ENCODE measurements at places on chromosomes 5 and 9.

DNA sequence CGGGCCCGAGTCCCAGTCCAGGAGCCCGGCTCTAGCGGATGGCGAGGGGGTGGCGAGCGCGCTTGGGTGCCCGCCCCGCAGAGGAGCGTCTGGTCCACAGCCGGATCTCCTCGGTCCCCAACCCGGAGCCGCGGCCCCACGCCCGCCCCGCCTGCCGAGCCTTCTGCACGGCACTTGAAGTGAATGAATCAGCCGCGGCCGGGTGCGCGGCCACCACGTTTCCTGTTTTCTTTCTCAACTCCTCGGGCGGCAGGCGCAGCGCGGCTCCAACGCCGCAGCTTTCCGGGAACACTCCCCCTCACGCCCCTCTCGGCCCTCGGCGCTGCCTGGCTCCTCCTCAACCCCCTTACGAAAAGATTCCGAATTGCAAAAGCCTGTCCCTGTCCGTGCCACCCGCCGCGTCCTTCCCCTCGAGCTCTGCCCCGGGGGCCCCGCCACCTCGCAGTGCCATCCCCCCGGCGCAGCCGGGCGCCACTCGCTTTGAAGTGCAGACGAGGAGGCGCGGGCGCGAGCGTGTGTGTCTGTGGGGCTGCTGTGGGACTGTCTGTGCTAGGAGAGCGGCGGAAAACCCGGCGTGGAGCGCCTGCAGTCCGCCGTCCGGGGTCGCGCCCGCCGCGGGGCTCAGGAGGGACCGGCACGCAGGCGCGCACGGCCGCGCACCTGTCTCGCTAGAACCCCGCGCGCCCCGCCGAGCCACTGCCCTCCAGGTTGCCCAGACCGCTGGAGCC is 456.6 kb downstream of the RAB3C start:
- DNase-seq, result peak; percentile 84

DNA sequence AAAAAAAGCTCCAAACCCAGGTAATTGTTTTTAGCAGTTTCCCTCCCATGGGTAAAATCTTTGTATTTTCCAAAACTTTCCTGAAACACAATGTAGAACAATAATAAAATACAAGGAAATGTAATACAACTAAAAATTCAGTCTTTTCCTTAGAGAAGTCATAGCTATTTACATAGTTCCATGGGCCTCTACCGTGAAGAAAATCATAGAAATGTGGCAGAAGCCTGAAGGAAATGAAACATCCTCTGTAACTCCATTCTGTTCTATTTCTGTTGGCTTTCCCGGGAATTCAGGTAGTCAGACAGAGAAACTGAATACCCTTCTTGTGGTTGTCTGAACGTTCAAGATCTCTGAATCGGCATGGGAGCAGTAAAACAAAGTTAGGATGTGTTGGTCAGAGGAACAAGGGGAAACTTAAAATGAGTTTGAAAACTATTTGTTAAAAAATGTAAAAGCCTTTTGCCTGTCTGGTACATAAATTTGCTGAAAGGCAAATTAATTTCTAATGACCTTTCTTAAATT is 202.4 kb upstream of the ZNF608 start:
- no peak for DNase-seq

- no peak for DNase-seq
Measured at GRCh38 chr5:178488696-178489095, 101.5 kb downstream of the COL23A1 start.

DNA sequence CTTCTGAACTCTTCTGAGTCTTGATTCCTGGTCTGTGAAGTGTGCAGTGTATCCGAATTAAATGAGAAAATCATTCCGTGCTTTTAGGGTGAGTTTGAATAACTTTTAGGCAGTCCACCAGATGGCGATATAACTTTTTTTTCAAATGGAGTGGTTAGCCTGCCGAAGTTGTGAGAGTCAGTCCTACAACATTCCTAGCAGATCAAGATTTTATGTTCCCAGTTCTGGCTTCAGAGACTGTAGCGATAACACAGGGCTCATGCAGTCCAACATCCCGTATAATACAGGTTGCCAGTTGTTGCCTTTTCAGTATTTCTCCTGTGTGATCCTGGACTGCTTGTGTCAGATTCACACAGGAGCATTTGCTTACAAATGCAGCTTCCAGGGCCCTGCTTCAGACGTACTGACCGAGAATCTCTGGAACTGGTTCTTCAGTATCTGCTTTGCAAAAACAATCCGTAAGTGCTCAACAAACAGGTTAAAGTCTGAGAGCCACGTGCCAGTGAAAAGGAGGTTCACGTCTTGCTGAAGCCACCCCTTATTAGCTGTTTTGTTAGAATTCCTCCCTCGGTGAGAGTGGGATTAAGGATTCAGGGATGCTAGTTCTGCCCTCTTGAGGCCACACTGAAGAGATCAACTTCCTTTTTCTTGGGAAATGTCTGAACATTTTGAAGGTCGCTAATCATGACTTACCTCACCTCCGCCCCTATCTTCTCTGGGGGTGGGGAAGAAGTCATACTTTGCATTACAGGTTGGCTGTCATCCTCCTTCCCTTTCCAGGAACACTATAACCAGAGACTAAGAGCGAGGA is 22.8 kb downstream of the SMIM3 start:
- peak; percentile 4 for DNase-seq

DNA sequence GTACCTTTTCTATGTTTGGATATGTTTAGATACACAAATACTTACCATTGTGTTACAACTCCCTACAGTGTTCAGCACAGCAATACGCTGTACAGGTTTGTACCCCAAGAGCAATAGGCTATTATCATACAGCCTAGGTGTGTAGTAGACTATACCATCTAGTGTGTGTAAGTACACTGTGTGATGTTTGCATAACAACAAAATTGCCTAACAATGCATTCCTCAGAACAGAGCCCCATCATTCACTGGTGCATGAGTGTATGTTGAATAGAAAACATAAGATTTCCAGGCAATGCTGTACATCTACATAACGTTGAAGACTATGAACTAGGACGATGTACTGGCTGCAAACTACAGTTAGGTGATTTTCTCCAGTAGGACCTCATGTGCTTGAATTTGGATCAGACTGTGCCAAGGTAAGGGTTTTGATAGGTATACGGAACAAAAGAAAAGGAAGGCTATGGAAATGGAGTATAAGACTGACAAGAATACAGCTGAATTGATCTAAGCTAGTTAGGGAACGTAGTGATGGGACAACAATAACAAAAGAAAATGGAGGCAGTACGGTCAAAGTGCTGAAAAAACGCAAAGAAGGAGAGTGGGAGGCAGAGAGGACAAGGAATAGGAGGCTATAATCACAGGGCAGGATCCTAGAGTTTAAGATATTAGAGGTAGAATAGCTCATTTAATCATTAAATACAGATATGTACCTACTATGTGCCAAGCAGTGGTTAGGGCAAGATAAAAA is 46.9 kb downstream of the FNIP1 start:
- no peak for DNase-seq

DNA sequence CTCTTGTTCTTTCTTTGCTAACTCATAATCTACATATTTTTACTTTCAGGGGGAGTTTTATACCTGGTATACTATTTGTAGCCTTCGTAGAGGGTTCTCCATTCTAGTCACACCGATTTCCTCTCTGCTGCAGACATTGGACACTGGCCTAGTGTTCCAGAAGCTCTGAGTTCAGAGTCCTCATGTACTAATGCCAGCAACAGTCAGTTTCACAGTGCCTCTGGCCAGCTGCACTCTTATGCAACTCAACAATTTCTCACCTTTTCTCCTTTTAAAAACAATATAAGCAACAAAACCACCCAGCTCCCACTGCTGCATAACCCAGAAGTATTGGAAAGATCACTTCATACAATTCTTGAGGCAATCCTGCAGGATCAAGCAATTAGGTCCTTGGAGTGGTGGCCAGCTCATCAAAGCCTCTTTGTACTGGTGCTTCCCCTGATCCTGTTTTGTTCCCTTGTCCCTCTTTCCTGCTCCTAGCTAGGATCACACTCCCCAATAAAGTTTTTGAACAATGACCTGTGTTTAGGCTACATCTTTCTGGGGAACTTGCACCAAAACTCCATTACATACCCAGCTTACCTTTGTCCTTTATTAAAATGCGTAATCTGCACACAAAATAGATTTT is 98.1 kb upstream of the TUT7 start:
- DNase-seq, result no peak

DNA sequence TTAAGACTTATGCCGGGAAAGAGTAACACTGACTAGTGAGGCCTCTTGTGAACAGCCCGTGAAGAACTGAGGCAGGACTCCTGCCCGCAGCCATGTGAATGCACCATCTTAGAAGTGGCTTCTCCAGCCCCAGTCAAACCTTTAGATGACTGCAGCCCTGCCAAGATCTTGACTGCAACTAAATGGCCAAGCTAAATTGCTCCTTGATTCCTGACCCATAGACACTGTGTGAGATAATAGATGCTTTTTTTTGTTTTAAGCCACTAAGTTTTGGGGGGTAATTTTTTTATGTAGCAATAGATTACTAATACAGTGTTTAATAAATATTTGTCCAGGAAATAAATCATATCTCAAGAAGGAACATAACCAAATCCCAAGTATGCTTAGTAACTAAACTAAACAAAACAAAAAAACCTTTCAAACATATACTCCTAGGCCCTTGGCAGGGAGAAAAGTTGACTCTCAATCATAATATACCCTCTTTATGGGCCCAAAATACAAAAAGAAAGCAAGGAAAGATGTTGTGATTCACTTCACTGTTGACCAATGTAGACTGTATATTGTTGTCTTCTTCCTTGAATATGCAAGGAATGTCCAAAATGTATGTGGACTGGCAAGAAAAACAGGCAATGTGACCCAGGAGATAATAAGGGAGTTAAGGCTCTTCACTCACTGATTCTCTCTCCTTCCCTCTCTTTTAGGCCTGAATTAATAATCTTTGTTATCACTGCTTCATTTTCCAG is 79.7 kb upstream of the ZNF366 start:
- no peak for DNase-seq

DNA sequence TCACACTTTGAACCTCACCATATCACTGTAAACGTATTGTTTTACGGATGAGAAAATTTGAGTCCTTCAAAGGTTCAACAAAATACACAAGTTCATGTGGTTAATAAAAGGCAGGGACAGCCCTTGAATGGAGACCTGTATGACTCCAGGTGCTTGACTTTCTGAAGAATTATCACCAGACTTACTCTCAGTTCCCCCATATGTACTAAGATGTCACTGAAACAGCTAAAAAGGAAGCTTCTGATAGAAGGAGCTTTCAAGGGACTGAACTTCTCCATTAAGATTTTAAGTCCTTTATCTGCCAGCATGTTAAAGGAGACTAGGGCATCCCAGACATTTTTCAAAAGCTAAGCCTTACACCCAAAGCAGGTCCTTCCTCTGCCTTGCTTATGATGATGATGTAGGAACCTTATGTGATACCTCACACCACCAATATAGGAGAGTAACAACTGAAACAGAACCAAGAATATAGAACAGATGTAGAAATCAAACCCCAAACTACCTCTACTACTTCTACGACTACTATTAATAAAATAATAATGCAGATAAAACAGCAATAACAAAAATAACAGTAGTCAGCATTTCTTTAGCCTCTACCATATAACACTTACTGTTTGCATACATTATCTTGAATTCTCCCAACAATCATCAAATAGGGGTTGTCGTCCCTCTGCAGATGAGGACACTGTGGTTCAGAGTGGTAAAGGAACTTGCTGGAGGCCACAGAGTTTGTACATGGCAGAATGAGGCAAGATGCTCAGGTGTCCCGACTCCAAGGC is 273.9 kb downstream of the ELAVL2 start:
- DNase-seq, result no peak

GRCh38 chr5:101103874-101104273 is 200.8 kb upstream of the ST8SIA4 start:
- DNase-seq, result no peak

DNA sequence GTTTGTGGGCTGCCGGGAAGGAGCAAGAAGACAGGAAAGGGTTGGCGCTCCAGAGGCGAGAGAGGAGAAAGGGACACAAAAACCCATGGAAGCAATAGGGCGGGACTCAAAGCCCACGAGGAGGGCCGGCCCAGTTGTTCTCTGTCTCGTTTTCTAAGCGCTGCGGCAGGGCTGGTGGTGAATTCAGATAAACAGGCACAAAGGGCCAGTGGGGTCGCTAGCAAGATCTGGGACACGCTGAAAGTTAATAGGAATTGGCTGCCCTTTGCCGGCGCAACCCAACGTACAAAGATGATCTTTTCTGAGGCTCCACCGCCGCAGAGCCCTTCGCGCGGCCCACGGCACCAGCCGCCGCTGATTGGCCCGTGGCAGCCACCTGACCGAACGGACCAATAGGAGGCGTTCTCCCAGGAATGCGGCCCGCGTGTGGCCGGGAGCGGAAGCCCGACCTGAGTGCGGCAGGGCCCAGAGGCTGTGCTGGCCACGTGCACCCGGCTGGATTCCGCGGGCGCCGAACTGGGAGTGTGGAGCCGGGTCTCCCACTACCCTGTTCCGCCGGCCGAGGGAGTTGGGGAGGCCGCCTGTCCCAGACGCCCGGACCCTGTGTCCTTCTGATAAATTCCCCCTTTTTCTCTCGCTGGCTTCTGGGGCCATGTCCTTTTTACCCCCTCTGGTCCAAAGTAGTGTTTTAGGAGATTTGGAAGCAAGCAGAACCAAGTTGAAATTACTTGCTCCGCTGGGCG is 16.8 kb upstream of the NSD1 start:
- no peak for DNase-seq

DNA sequence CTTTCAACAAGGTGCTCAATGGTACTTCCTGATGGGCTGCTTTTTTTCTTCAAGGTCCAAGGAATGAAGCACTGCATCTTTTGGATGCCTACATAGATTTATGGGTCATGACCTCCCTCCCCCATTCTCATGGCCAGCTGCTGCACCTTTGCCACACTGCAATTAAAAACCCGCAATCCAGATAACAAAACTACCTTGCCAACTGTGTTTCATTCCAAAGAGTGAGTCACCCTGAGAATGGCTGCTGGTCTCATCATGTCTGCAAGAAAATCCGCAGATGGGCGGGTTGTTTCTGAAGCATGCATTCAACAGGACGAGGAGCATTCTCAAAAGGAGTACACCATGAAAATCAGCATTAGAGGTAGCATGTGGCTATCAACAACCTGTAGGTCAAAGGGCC is 139.8 kb downstream of the ELAVL2 start:
- no peak for DNase-seq

GRCh38 chr5:42586625-42587024 is 163.4 kb downstream of the GHR start:
- no peak for DNase-seq

GRCh38 chr5:82597437-82597836 is 319.3 kb upstream of the RPS23 start:
- no peak for DNase-seq

- no peak for DNase-seq
Measured at GRCh38 chr5:124920909-124921666, 174.6 kb upstream of the ZNF608 start.

DNA sequence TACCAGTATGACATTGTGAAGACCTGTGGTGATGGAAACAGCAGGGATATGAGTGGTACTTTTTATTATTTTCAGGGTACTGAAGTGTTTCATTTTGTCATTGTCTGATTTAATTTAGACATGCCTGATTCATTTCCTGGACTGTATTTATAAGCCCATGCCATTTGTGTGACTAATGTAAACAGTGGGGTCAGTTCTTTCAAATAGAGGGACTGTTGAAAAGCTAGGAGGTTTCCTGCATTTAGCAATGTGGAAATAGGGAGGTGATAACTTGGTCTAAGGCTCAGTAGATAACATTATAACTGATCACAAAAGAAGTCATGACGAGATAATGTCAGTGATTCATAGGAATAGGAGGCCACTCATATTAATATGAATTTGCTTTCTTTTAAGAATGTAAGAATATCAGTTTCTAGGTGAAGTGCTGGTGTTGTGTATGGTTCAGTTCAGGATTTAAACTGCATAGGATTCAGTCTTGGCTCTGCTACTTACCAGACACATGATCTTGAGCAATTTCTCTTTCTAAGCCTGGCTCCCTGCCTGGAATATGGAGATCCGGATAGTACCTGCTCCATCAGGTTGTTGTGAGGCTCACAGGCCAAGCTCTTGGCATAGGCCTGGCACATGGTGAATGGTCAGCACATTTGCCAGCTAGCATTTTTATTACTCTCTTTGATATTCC is 7.5 kb downstream of the RASGRF2 start:
- no peak for DNase-seq
